ENCODE measurements at places on chromosomes 4 and X.

DNA sequence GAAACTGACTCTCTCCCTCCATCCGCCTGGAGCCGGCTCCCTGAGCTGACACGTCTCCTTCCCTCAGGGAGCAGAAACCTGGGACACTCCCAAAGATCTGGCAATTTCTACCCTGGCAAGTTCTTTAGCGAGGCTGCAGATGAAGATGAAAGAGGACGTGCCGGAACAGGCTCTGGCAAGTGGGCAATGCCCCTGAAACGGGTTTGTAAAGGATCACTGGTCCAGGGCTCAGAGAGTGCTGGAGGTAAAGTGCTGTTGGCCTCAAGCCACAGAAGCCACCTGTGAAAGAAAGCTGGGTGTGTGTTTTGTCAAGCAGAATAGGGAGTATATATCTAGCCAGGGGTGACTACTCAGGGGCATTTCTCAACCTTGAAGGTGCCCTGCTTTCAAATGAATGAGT is 131.4 kb upstream of the ATP6AP2 start:
- no peak for DNase-seq

DNA sequence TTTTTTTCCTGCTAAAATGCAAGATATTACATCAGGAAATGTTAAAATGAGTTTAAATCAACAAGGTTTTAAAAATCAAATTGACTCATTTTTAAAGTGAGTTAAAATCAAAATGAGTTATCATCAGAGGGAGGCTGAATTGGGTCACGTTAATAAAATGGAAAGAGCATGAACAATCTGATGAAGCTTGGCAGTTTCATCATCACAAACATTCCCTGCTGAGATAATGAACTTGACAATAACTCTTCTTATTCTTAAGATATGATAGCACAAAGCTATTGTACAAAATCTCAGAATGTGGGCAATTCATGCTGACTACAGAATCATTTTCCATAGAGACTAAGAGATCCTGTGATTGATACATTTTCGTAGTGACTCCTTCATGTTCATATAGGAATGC is 1086.7 kb downstream of the STIM2 start:
- DNase-seq: no peak

DNA sequence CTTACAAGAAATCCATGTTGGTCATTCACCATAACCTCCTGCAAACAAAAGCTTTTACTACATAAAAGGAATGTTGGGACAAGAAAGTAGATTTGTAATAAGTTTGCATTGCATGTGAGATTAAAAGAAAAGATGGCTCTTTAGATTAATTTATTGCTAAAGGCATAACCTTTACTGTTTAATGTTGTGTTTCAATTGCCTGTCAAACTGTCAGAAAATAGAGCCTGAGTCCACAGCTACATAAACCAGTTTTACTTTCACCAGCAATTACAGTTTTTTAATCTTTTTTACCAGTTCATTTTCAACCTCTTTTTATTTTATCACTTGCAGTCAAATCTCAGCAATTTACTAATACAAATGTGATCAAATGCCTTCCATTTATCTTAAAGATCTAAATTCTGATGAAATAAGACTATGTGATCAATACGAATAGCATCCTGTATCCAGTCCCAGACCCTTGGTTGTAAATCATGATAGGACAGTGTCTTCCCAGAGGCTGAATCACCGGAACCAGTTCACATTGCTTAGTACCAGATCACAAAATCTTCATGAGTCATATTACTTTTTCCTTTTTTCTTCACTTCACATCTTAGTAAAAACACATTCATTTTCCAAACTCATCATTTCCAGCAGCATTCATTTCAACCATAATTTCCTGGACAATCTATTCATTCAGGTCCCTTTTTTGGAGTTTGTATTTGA is 95.4 kb upstream of the FRG1 start:
- DNase-seq: no peak

- DNase-seq: no peak
Measured at GRCh38 chrX:154082396-154083125, 15.0 kb downstream of the MECP2 start.

DNA sequence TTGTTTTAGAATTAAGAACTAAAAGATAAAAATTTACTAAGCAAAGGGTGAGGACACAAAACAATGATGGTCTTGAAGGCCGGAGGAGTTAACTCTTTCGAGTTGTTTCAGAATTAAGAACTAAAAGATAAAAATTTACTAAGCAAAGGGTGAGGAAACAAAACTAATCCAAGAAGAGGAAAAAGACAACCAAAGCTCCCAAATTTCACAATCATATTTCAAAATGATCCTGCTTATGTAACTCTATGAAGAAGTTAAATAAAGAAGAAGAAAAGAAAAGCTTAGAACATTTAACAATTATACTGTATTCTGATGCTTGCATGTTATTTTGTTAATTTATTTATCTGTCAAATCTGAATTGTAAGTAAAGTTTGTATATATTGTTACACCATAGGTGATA is 154.8 kb upstream of the SLIT2 start:
- DNase-seq: no peak

DNA sequence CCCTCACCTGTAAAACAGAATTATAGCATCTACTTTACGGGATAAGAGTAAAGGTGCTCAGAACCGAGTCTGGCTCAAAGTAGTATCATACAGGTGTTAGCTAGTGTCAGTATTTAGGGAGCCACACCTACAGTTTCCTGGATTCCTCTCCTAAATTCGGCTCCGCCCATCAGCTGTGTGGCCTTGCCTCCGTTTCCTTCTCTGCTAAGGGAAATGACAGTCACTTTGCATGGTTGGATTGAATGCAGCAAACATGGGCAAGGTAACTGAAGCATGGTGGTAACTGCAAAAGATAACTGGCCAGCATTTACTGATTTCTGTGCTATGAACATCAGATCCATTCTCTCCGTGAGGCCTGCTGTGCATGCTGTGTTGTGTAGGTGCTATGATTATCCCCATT is 2.8 kb downstream of the PPP1R3F start:
- DNase-seq: no peak

DNA sequence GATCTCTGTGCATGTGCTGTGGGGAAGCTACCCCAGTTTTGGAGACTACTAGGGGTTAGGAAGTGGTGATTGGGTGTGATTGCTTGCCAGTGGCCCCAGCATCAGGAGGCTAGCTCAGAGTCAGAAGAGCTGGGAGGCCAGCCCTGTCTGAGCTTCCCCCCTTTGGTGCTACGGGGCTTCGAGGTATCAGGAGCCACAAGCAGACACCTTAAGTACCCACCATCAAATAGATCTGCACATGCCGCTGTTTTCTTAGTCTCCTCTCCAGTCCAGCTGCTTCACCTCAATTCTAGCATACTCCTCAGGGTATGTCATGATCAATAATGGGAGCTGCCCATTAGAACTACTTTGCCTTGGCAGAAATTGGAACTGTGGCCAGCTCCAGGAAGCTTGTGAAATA is 10.8 kb upstream of the PPEF1 start:
- DNase-seq: no peak

- no peak for DNase-seq
Measured at GRCh38 chr4:143653031-143653430, 47.4 kb downstream of the FREM3 start.

DNA sequence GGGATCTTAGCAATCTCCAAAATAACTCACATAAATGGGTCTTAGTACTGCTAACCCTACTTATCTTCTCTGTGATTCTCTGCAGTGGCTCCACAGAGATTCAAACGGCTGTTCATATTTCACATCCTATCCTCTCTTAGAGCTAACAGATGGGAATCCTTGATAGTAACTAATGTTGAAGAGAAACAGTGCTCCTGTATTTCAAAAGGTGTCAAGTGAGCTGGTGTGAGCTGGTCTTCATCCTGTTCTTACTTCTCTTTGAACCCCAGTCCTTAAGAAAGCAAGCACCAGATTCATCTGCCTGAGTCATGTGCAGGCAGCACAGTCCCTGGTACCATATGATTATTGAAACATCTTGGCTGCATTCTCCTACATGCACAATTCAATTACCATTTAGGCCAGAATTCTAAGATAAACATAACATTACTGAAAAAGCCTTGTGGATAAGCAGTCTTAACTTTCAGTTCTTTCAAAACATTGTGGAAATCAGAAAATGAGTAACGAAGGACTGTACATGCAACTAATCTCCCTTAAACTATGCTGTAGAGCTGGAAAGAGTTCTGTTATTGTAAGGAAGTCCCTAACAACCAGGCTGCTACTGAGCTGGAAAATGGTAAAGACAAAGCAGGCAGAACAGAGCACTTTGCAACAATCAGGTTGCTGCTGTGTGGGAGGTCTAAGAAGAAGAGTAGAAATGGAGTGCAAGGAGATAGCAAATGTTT is 153.1 kb downstream of the NPNT start:
- no peak for DNase-seq

DNA sequence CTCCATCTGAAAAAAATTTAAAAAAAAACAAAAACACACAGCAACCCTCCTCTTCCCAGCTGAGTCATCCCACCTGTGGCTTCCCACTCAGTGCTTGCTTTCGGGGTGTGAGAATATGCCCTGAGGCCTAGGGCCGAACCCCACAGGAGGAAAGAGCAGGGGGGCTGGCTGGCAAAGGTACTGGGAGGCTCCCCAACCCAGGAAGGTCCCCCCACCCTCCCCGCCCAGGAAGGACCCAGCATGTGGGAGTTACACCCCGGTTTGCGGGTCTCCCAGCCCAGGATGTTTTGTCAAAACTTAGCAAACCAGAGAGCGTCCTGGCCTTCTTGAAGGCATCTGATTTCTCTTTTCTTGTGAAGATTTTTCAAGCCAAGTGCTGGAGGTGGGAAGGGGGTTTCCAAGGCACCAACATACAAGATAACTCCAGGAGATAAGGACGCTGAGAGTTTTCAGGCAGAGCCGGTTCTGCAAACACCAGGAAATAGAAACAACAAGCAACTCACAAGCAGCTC is 25.7 kb upstream of the CSF2RA start:
- no peak for DNase-seq

- no peak for DNase-seq
Measured at GRCh38 chr4:7172946-7173345, 19.4 kb upstream of the SORCS2 start.

DNA sequence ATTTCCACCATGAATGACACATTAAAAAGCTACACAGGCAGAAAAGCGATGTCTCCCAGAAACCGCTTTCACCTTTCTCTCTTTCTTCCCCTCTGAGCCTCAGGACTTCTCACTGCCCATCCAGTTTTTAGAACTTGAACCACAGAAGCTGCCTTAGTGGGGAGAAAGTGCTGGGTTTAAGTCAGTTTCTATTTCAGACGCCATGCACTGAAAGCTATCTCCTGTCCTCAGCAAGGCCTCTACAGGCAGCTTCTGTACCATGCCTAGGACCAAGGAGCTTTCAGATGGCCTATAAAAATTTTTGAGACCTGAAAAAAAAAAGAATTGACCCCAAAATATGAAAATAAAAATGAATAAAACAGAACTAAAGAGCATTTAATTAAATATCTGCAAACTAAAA is 34.5 kb downstream of the RAB33B start:
- DNase-seq: no peak

GRCh38 chrX:113330416-113330815 is 489.8 kb upstream of the AMOT start:
- DNase-seq: no peak

DNA sequence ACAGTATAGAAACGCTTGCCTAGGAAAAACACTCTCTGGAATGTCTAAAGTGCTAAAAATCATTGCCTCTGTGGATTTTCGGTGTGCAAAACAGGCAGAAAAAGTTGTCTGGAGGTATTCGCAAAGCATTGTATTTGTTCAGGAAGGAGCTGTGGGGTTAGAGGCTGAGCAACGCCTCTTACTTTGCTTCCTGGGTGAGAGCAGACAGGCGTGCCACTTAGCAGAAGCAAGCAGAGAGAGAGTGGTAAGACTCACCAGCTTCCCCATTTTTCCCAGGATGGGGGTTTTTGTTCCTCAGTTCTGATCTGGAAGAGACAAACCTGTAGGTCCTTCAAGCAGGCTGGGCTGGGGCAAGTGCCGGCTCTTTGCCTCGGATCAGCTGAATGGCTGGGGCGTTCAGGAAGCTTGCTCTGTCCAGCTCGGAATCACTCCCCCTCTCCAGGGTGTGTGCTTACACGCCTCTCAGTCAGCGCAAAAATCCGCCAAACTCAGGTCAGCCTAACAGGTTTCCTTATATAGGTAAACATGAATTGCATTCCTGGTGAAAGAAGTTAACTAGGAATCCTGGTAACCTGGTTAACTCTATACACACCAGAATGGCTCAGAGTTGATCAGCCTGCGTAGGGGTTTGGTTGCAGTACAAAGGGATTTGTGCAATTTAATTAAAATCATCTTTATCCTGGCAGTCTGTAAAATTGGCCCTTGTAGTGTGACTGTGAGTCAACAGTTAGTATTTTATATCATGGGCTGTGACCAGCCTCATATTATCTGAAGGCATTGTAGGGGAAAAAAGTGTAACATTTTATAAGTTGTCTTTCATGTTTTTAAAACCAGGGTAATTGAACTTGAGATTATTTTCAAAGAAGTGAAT is 213.1 kb upstream of the MID1 start:
- no peak for DNase-seq

Data from activated T-helper 9 cell treated with anti-CD3 and anti-CD28 coated beads, Interleukin-2, amount 50 U/mL, for 16 hours (primary cell).